Skeletal muscle cell (primary cell): ENCODE measurements at places on chromosomes 6 and 20.
A peak's percentile ranks its signal among the peaks of the same experiment; 100 is the strongest.

DNA sequence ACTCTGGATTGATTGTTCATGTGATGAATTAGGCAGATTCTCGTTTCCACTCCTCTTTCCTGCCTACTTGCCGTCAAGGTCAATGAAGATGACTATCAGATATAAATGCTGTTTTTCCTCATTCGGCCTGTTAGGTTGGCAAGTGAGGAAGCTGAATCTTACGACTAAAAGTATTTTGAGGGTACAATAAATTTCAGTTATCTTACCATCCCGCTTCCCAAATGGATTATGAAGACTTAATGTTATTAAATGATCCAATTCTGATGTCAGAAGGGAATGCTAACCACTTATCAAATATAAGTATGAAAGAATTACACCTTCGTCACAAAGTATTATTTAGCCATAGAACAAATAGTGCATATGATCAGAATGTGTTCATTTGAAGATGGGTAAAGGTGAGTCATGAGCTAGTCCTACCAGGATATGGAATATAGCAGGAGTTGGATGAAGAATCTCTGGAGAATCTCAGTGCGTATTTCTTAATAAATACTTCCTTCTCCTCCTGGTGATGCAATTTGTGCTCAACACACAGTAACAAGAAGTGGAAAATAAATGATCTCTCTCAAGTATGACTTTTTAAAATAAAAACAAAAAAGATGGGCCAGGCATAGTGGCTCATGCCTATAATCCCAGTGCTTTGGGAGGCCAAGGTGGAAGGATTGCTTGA, 4.6 kb downstream of the GPLD1 start:
- DNase-seq: peak; percentile 18

DNA sequence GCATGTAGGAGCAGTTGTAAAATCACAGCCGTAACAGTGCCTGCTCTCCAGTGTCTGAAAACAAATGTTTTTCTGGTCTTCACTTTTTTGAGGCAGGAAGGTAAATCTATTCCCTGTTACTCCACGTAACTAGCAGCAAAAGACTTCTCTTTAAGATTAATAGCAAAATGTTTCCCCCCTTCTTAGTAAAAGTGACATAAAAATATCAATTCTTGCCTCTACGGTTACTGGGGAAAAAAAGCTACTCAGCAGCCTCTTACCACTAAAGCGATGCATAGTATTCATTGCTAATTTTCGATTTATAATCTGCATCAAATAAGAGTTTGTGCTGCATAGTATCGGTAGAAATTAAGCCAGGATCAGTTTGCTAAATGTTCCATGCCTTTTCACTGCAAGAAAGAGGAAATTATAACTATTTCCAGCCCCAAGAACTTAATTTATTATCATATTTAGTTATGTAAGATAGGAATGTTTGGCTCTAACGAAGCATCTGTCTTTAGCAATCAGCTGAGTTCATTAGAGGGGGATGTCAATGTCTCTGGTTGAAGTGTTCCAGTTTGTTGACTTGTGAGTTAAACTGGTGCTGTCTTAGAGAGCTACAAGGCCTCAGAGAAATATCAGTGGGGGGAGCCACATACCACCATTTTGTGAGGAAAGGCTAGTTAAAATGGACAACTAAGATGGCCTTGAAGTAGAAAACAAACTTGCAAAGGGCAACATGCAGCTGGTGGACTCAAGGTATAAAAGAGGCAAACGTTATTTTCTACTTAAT, 617 bp upstream of the TSPYL1 start:
- no peak for DNase-seq

DNA sequence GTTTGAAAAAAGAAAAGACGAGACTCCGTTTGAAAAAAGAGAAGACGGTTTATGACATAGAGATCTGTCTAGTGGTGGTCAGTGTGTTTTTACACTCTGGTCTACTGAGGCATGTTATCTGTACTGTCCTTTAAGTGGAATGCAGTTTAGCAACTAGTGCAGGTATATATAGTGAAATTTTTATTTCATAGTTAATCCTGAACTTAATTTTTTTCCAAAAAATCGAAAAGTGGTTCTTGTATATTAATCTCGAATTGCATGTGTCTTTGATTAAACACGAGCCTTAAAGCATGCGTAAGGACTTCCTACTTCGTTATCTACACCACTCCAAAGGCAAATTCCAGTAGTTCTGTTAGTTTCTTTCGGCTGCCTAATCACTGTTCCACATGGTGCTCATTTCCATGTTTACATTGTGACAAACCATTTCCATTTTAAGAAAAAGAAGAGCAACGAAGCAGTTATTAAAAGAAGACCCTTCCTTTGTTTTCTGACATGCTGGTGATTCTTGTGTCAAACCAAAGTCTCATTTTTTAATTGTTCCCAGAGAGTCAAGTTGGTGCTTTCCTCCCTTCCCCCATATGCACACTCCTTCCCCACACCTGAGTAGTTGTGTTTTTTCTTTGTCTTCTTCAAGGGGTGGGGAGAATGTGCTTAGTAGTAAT, 2.3 kb downstream of the SNX9 start:
- DNase-seq: no peak

- peak; percentile 36 for DNase-seq
Measured at GRCh38 chr6:52590152-52590891, 13.5 kb upstream of the TRAM2 start.

GRCh38 chr20:23907579-23907978, 28.0 kb upstream of the CST5 start:
- no peak for DNase-seq

GRCh38 chr20:25323496-25324246, 67.0 kb downstream of the ABHD12 start:
- no peak for DNase-seq

DNA sequence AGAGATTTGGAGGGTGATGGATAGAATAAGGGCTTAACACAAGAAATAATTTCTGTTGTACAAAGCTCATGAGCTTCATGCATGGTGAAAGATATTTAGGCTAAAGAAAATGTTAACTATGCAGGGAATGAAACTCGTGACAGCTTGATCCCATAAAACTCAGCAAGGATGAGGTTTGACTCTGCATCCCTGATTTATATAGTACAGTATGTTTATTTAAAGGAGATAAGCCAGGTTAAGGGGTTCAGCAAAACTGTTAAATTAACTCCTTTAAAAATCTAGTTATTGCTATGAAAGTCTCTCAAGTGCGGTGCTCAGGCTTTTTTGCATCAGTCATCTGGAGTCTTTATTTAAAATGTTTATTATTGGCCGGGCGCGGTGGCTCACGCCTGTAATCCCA, 326.4 kb downstream of the LAMA2 start:
- no peak for DNase-seq

GRCh38 chr20:37845878-37846277, 57.0 kb upstream of the VSTM2L start:
- DNase-seq: no peak

DNA sequence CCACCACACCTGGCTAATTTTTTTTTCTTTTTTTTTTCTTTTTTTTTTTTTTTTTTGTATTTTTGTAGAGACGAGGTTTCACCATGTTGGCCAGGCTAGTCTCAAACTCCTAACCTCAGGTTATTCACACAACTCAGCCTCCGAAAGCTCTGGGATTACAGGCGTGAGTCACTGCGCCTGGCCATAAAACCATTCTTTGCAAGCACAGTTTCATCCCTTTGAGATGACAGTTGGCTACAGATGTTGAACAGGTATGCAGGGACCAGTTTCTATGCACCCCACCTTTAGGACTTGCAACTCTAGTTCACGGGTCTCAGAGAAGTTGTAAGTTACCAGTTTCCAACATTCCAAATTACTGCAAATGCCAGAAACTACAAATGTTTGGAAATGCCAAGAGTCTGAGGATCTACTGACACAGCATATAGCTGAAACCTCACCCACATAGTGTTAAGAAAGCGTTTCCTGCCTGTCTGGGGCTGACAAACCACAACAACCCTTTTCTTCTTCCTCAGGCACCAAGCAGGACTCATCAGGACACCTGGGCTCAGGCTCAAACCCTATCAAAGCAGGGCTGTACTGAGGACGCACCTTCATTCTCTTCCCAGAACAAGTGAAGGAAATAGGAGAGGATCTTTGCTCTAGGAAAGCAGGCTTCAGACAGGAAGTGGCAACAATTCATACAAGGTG, 22.9 kb downstream of the ARHGAP18 start:
- no peak for DNase-seq
